ENCODE measurements at places on chromosomes 13 and 19.

DNA sequence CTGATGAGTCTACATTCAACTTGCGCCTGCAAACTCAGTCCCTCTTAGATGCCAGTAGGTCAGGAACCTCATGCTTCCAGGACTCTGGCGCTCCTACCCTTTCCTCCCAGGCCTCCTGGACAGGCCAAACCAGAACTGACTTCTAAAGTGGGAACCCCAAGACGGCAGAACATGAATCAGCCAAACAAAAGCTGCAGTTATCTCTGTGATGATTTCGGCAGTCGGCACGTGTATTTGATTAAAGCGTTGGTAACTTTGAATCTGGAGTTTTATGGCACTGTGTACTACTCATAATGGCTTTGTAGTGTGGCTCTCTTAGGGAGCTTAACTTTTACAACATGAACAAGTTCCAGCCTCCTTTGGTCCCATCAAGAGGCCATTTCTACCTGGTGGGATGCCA lies 13.7 kb downstream of the ACTN4 start:
- no peak for DNase-seq

DNA sequence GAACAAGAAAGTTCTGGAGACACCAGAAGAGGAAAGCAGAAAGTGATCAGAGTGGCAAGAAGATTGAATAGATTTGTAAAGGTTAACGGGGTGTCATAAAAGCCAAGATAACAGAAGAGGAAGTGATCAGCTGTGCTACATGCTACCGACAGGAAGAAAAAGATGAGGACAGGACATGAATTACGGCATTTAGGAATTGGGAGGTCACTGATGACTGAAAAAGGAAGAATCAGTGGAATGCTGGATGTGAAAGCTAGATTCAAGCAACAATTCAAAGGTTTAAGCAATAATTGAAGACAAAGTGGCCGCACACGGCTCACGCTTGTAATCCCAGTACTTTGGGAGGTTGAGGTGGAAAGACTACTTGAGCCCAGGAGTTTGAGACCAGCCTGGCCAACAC lies 15.1 kb downstream of the ZNF160 start:
- DNase-seq: no peak

GRCh38 chr13:41107584-41108014 lies 25.0 kb downstream of the KBTBD6 start:
- no peak for DNase-seq

DNA sequence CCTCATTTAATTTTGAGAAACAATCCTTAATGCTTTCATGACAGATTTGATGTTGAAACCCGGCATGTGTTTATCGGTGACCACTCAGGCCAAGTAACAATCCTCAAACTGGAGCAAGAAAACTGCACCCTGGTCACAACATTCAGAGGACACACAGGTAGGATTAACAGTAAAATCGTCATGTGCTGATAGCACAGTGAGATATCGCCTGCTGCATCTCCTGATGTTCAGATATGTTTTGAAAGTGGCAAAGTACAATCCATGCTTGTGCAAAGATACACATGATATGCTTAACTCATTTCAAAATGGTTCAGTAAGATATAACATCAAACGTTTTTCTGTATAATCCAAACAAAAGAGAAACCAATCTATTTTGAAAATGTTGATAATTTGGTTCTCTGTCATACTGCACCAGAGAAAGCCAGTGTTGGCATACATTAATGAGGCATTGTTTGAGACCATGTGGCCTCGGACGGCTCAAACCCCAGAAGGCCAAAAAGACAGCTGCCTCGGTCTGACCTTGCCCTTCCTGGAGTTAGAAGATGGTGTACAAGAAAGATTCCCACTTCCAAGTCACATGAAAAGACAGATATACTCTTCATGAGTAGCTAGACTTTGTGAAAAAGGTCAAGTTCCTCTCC lies 76.2 kb downstream of the DHRS12 start:
- DNase-seq: no peak

- DNase-seq: no peak
Observed at GRCh38 chr19:38920602-38921419, 8.8 kb upstream of the CCER2 start.

- DNase-seq: no peak
Observed at GRCh38 chr19:10450853-10451609, 30.7 kb downstream of the PDE4A start.

GRCh38 chr13:87274209-87274819 lies 396.9 kb upstream of the SLITRK5 start:
- DNase-seq: peak; percentile 29

- DNase-seq: no peak
Observed at GRCh38 chr13:44583137-44583536, 7.0 kb upstream of the TSC22D1 start.

DNA sequence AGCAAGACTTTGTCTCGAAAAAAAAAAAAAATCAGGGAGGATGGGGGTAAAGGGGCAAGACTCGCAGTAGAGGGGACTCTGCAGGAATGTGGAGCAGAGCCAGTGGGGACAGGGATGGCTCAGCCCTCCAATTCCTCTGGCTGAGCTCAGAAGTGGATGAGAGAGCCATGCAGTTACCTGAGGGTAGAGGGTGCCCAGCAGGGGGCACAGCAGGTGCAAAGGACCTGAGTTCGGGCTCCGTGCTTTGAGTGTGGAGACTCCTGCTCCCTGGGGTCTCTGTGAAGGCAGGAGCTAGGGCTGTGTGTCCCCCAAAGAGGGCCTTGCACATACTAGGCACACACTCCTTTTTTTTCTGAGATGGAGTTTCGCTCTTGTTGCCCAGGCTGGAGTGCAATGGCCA lies 7.7 kb downstream of the DOCK6 start:
- no peak for DNase-seq
